Stimulated activated CD8-positive, alpha-beta memory T cell treated with anti-CD3 and anti-CD28 coated beads, Interleukin-15, amount 100 ng/mL, for 4 hours (primary cell): ENCODE measurements at places on chromosomes 2 and 18.
A peak's percentile ranks its signal among the peaks of the same experiment; 100 is the strongest.

GRCh38 chr2:230942920-230943896, 18.2 kb upstream of the GPR55 start:
- DNase-seq = no peak

DNA sequence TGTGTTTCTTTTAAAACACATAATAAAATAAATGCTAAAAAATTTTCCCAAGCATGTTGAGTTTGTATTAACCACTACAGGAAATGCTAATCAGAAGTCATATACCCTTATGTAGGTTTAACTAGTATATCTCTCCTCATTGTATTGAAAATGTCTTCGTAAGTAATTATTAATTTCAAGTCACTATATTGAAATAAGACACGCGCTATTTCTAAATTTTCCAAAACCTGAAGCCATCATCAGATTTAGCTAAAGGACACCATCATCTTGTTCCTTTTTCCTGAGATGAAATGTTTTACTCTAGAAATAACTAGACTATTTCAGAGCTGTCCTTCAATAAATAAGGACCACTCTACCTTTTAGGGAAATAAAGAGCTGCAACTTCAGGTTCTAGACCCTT, 78.9 kb downstream of the LPIN2 start:
- no peak for DNase-seq

DNA sequence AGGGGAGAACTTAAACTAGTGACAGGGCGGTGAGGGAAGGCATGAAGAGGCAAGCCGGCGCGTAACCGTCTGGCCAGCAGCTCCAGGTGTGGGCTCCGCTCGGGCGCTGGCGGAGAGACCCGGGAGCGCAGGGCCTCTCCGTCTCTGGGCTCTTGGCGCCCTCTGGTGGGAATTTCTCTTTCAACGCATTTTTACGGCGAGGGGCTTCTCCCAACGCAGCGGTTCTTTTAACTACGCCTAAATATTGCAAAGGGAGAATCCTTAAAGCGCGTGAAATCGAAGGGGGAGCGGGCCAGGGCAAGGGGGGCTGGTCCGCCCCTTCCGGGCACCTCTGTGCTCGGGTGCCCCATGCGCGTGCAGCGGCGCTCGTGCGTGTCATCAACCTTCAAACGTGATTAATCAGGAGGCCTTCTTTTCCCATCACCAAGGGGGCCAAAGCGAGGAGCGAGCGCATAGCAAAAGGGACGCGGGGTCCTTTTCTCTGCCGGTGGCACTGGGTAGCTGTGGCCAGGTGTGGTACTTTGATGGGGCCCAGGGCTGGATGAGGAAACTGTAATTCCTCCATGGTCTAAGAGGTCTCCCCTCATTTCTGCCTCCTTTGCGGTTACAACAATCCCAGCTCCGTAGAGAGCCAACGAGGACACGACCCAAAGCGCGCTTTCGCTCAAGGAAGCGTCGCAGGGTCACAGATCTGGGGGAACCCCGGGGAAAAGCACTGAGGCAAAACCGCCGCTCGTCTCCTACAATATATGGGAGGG, 762 bp upstream of the GAD1 start:
- DNase-seq = no peak

DNA sequence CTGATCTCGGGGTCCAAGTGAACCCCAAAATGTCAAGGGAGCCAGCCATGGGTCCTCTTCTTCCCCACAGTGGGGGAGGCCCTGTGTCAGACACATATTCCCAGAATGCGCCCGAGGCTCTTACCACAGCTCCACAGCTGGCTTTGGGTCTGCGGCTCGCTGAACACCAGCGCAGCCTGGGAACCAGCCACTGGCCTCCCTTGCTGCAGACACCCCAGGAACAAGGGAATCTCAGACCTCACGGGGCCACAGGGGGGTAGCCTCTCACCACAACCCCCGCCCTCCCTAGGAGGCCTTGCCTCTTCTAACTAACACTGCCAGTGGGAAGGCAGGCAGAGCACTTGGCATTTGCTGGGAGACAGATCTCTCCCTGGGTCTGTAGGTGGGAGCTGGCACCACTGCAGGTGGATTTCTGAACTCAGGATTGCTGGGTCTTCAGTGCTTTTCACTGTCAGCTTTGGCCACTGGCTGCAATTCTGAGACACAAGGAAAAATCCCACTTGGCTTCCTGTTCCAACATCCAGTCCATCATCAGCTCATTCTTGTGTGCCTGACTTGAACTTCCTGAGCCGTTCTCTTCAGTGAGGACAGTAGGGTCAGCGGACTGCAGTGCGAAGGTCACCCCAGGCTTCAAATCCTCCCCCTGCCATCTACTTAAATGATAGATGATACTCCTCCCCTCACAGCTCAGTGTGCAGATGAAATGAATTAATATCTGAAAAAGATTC, 128.7 kb downstream of the CAPN13 start:
- no peak for DNase-seq

DNA sequence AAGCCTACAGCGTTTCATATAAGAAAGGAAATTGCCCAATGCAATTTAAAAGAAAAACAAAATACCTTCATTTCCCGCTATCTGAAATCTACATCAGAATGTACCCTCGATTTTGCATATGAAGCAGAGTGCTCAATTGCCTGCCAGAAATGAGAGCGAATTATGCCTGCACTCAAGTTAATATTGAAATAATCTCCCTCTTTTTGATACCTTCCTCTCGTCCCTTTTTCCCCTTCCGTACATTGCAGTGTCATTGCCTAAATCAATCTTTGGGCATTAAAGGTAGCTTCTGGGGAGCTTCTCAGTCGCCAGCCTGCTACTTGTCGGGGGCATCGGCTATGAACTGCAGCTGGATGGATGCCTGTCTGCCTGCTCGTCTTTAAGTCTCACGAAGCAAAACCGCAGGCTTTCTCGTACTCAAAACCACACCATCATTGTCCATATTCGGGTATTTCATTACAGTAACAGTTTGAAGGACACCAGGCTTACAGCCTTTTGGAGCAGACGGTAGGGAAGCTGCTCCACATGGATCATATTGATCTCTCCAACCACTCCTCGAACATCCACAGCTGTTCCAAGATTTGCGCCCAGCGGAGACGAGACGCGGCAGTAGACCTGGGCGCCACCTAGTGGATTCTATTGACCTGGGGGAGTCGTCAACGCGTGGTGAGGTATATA, 64.0 kb upstream of the HNRNPA3 start:
- peak; percentile 47 for DNase-seq

DNA sequence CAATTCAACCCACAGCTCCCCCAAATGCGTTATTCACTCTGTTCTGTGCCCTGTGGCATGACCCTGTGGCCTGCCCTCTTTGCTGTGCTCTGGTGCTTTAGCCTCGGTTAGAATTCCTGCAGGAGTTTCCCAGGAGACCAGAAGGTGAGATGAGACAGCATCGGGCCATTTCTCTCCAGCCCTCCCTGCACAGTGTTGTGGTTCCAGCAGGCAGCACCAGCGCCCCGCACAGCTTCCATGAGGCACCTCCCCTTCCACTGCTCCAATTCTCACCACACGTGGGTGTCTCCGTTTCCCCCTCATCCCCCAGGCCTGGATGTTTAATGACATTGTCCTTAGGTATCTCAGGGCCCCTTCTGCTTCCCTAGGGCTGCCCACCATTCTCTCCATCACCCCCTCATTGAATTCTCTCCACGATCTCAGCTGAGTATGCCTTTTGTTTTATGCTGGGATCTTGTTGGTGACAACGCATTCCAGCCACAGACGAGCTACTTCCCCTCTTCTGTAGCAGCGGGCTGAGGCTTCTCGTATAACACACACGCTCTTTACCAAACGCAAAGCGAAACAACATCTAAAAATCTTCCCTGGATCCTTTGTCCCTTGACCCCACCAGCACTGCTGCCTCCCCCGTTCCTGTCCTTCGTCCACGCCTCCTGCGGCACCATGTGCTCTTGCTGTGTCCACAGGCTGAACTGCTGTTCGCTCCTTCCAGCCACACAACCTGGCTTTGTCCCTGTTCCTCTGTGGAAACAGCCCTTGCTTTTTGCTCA, 35.1 kb downstream of the ACKR3 start:
- DNase-seq = no peak

GRCh38 chr2:25988134-25988533, 5.8 kb upstream of the KIF3C start:
- DNase-seq = no peak

GRCh38 chr2:132859590-132859989, 189.6 kb upstream of the LYPD1 start:
- no peak for DNase-seq

- DNase-seq = no peak
Observed at GRCh38 chr2:200966770-200967169, 3.3 kb upstream of the ORC2 start.

DNA sequence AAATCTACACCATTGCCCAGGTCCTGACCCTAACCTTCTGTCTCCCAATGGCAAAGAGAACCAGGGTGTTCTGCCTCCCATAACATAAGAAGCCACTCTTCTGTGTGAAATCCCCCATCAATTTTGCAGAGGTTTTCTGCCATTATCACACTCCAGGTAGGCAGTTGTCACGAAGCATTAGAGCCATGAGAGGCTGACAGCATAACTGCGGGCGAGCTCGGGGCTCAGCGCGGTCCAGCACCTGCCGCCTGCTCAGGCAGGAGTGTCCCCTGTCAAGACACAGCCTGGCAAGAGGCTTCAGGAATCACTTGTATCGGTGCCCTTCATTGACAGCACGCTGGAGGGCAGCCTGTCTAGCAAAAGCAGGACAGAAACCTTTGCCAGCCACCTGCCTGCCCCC, 251.2 kb downstream of the SATB2 start:
- DNase-seq = no peak

DNA sequence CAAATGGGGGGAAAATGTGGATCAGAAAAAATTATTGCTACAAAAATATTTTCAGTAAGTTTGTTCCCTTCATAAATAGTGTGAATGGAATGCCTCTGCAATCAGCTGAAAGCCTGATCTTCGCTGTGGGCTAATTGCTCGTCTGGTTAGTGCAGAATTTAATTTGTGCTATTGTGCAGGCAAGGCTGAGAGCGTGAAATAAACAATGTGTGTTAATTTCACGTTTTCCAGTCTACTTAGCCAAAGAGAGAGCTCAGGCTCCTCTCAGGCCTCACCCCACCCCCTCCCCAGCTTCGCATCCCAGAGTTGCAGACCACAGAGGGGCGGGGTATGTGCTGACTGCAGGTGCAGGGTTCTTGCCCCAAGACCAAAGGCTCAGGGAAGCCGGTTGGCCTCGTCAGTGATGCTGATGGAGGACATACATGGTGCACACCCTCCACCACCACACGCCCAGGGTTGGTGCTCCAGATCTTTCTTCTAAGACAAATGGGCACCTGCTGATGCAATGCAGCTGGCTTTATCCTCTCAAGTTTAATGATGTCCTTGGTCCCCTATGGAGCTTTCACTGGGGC, 302.6 kb upstream of the SLC14A2 start:
- DNase-seq = no peak

DNA sequence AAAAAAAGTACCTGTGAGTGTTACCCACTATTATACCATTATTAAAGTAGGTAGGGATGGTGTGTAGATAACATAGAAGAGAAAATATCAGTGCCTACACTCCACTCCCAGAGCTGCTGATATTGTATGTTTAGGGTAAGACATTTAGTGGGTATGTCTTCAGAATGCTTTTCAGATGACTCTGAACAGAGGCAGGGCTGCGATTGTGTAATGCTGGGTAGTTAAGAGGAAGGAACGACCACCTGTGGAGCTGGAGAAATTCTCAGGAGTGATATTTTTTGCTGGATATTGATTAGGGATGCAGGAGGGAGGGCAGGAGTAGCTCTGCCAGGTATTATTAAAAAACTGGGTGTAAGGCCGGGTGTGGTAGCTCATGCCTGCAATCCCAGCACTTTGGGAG, 2.8 kb downstream of the CNOT11 start:
- DNase-seq = no peak

DNA sequence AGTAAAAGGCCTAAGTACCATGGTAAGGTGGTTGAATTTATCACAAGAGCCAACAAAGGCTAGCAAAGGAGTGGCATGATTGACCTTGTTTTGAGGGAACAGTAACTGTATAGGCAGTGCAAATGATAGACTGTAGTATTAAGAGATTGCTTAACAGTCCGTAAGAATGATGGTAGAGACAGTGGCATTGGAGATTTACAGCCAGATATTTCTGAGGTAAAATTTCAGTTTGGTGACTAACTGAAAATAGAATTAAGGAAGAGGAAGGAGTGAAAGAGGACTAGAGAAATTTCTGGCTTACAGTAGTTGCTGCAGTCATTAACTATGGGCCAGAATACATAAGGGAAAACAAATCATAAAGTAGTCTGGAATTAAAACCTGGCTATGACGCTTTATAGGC, 4.4 kb upstream of the BAZ2B start:
- DNase-seq = no peak

- DNase-seq = no peak
Observed at GRCh38 chr2:145197944-145198343, 678.0 kb upstream of the ZEB2 start.

DNA sequence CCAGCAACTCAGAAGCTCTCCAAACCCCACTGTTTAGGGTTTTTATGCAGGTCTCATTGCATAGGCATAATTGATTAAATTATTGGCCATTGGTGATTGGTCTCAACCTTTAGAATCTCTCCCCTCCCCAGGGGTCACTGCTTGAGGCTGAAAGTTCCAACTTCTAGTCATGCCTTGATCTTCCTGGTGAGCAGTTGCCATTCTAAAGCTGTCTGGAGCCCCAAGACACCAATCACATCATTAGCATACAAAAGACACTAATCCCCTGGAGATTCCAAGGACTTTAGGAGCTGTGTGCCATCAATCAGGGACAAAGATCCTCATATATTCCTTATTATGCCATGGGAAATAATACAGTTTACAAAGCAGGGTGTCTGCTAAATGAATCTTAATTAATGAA, 863.4 kb upstream of the KLHL29 start:
- no peak for DNase-seq
